Activated CD4-positive, alpha-beta T cell treated with anti-CD3 and anti-CD28 coated beads, Interleukin-2, amount 10 ng/mL, durations not matched to agents 7 days and 5 days (primary cell): ENCODE measurements at places on chromosomes 5 and 9. TPM values are rescaled to one million over a fixed set of nuclear protein-coding genes. Genes with fewer than 3 reads are reported as not detected.

The PCDHA4 gene
- total RNA-seq = not detected

GRCh38 chr5:136174021-136174659, 18.8 kb downstream of the SMIM32 start:
- no peak for DNase-seq

- DNase-seq = no peak
Observed at GRCh38 chr5:127959152-127959764, 124.3 kb upstream of the SLC12A2 start.

The GNA14 gene
- not detected for total RNA-seq

The CORO2A gene
- 7.2 TPM for total RNA-seq

DNA sequence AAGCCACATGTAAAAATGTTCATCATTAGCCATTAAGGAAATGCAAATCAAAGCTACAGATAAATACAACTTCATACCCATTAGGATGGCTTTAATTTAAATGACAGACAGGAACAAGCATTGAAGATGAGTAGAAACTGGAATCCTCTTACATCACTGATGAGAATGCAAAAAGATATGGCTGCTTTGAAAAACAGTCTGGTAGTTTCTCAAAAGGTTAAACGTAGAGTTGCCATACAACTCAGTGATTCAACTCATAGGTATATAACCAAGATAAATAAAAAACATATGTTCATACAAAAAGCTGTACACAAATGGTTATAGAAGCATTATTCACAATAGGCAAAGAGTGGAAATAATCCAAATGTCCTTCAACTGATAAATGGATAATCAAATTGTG, 228.8 kb upstream of the ZNF462 start:
- no peak for DNase-seq

GRCh38 chr5:102720969-102721368, 34.1 kb upstream of the PAM start:
- no peak for DNase-seq

The MEGF10 gene
- not detected for total RNA-seq

- no peak for DNase-seq
Observed at GRCh38 chr5:9263656-9264055, 282.2 kb downstream of the SEMA5A start.

DNA sequence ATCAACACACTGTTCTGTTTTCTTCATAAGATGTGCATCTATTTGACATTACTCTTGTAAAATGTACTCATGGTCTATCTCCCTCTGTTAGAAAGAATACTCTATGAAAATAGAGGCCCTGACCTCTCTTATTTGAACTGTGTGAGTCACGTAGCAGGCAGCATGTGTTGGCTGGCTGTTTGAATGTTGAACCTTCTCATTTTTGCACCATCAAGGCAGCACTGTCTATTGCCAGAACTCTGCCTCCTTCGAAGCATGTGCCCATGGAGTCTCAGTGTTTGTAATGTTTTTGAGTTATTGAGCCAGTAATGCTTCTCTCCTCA, 144.4 kb downstream of the ALDH1A1 start:
- no peak for DNase-seq

DNA sequence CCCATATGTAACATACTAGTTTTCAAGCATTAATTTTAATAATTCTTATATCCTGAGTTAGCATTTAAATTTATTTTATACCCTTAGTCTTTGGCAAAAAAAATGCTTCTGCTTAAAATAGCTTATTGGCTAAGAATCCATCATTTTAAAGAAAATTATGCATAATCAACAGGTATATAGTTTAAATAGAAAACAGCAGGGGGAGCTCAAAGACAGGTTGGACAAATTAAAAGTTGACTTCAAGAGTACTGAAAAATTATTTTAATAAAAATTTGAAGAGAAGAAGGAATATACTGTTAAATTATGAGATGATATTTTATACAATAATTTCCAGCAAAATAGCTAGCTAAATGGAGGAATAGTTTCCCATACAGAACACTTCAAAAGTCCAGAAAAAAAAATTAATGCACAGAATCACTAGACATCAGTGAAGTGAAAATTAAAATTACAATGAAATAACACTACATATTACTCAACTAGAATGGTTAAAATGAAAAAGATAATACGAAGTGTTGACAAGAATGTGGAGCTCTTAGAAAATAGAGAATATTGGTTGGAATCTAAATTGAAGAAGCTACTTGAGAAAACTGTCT, 387.1 kb downstream of the PDE4D start:
- DNase-seq = no peak

The PRSS3 gene
- total RNA-seq = not detected

DNA sequence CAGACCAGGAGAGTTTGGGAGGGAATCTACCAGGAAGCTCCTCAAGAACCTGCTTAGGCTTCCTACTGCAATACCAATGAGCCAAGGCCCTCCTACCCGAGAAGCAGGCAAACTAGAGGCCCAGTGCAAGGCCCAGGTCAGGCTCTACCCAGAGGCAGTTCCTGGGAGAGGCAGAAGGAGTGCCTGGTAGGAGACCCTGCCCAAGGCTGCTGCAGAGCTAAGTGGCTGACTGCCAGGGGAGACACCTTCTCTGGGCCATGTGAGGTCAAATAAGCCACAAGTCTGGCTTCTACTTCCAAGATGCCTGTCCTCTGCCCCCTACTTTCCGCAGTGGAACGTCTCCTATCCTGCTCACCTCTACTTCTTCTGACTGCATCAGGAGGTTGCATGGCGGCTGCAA, 17.8 kb downstream of the ACSL6 start:
- no peak for DNase-seq

The TMEM8B gene
- total RNA-seq = 4.0 TPM

- DNase-seq = no peak
Observed at GRCh38 chr9:70504834-70505233, 90.4 kb upstream of the KLF9 start.

GRCh38 chr9:15999422-16000339, 446.8 kb downstream of the CCDC171 start:
- DNase-seq = no peak

The BNIP1 gene
- 15.4 TPM for total RNA-seq

The ABO gene
- total RNA-seq = 0.27 TPM

DNA sequence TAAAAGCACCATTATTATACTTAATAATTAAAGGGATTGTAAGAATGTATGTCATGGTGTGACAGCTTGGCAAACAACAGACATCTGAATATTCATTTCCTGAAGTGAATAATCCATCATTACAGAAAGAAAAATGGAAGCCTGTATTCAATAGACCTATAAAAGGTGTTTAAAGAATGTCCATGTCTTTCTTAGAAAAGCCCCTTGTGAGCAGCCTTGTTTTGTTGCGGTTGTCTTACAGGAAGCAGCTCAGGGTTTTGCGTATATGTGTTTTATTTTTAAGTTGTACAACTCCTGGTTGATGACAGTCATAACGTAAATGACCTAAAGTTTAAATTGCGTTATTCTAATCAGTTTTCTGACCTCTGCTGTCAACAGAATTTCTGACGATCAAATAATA, 53.8 kb downstream of the CAST start:
- DNase-seq = no peak

DNA sequence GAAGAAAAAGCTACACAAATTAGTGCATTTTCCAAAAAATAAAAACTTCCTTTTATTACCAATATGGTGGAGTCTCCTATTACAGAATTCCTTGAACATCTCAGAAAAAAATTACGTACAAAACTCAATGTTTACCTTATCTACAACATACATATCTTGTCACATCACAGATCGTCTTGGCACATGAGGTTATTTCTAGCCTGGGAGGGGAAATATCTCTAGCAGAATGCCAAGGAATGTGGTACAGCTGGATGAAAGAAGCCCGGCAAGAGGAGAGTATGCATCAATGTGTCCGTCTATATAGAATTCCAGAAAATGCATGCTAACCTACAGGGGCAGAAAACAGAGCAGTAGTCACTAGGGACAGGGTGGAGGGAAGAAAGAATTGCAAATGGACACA, 443.8 kb downstream of the ZSWIM6 start:
- no peak for DNase-seq

DNA sequence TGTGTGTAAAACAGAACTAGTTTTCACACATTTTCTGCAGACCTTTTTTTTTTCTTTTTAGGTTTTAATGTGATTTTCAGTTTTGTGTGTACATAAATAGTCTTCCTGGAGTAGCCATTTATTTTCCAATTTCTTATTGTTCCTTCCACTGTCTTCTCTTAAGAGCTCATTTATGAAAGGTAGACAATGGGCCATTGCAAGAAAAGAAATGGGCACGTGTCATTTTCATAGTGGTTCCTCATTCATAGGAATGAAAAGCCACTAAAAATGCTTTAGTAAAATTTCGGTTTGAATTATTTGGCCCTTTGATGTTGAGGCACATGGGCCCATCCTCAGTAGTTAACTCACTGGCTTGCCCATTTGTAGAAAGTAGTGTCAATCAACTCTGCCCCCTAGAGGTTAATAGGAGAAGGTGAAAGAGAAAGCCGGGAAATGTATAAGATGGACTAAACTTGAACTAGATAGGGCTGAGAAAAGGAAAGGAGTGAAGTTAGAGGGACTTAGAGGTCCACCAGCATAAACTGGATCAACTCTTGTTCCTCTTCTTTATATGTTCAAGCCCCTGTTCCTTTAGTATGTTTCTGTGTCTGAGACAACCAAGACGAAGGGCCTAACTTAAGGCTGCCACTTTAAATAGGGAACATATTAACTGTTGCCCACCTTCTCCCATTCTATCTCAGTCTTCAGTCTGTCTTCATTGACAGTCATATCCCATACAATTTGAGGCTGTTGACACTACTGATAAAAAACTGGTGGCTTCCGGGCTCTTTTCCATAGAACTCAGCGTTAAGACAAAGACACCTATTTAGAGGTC, 72.6 kb downstream of the SMARCA2 start:
- peak; percentile 45 for DNase-seq

DNA sequence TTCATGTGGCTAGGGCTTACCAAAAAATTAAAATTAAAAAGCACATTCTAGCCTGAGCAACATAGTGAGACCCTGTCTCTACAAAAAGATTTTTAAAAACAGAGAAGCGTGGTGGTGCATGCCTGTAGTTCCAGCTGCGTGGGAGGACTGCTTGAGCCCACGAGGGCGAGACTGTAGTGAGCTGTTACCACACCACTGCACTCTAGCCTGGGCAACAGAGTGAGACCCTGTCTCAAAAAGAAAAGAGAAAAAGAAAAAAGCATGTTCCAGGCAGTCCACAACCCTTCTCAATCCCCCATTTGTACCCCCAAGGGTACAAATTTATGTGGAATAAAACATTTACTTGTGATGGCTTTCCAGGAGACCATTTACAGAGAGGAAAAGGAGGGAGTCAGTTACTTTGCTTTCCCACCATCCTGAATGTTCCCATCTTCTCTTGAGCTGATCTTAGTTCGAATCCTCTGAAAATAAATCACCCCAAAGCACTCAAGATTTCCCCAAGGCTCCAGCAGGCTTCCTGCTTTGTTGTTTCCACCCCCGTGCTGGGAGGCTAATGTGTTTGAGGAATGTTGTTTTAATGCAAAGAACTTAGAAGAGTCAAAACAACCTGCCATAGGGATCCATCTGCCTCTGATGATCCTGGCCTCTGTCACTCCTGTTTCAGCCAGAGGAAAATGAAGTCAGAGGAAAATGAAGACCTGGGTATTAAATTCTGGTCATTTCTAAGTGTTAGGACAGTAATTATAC, 384.7 kb downstream of the BNC2 start:
- no peak for DNase-seq

The C9orf153 gene
- 0.35 TPM for total RNA-seq

The GALNT12 gene
- total RNA-seq = 9.7 TPM

GRCh38 chr9:129523943-129524581, 96.8 kb downstream of the C9orf50 start:
- no peak for DNase-seq

- no peak for DNase-seq
Observed at GRCh38 chr9:89291741-89292140, 19.3 kb upstream of the CKS2 start.

GRCh38 chr5:57299986-57300385, 126.1 kb downstream of the GPBP1 start:
- no peak for DNase-seq

The BSPRY gene
- total RNA-seq = 2.0 TPM

The IFNA21 gene
- not detected for total RNA-seq

DNA sequence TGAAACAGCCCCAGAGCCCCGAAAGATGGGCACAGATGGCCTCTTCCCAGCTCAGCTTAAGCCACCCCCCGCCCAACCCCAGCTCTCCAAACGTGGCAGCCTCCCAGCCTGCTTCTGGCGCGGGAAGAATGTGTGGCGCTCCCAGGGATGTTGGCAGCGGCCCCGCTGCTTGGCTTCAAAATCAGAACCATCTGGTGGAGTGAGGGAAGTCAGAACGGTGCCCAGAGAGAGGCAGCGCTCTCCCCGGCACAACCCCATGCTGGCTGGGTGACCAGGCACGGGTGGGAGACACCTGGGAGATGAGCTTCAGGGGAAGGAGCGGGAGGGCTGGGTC, 72.7 kb upstream of the ORM1 start:
- DNase-seq = no peak

The KIF27 gene
- 3.8 TPM for total RNA-seq

- DNase-seq = no peak
Observed at GRCh38 chr9:83707518-83707767, 315 bp downstream of the UBQLN1 start.

DNA sequence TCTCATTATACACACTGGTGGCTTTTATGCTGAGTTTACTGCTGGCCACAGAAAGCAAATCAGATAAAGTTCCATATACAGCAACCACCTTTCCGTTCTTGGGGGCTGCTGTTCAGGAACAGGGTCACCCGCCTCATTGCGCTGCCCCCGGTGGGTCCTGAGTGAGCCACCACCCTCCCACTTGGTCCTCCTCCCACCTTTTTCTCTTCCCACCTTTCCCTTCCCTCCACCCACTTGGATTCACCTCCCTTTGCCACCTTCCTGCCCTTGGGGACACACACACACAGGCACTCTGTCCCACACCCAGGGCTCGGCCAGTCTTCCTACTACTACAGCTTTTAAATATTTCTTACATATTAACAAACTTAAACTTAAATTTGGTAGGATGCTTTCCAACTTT, 127.6 kb downstream of the WDR70 start:
- no peak for DNase-seq

The LPAR1 gene
- total RNA-seq = not detected

- DNase-seq = no peak
Observed at GRCh38 chr9:92620845-92621244, 49.1 kb downstream of the IPPK start.

- DNase-seq = no peak
Observed at GRCh38 chr5:60594715-60595477, 105.1 kb downstream of the DEPDC1B start.

DNA sequence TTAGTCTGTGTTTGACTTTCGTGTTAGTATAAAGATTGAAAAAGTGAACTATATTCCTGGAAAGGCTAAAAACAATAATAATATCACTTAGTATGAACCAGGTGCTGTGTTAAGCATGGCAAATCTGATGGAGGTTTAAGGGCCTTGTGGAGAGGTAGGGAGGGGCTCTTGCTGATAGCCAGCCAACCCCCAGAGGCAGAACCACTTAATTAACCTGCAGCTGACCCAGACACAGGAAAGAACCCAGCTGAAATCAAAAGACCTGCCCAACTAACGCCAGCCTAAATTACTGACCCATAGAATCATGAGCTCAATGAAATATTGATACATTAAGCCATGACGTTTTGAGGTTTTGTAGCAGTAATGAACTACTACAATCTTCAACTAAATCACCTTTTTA, 28.3 kb upstream of the TAF1L start:
- no peak for DNase-seq
